ENCODE measurements at places on chromosomes 12 and 14. TPM values are rescaled to one million over a fixed set of nuclear protein-coding genes. Genes with fewer than 3 reads are reported as not detected.

KRT73 gene
- not detected for total RNA-seq

CCDC92 gene
- 7.4 TPM for total RNA-seq

GDF3 gene
- not detected for total RNA-seq

TAS2R20 gene
- total RNA-seq = 2.4 TPM
